ENCODE measurements at places on chromosomes 7 and 10.
A peak's percentile ranks its signal among the peaks of the same experiment; 100 is the strongest.

DNA sequence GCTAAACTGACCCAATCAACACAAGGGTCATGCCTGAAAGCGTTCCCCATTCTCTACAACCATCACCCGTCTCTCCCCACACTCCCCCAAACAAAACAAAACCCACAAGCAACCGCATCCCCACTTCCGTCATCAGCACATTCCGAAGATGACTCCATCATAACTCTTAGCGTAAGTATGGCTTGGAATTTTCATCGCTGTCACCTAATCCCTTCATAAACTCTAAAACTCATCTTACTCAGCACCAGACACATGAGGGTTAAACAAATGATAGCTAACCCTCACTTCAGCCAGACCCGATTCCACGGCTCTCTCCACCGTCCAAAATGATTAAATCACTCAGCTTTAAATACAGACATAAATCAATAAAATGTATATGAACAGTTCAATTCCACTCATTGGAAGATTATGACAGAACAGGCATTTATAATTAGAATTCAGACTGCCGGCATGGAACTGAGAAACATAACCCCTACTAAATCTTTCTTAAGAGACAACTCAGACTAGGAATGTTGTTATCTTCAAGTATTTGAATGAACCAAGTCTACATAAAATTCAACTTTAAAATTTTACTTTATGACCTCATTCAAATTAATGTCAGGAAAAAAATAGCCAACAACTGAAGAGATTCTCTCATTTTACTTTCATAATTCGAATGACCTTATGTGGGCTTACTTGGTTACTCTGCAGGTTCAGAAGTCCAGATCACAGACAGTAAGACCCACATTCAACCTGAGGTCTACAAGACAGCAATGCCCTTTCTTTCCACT lies 215.9 kb downstream of the PARD3 start:
- no peak for DNase-seq

DNA sequence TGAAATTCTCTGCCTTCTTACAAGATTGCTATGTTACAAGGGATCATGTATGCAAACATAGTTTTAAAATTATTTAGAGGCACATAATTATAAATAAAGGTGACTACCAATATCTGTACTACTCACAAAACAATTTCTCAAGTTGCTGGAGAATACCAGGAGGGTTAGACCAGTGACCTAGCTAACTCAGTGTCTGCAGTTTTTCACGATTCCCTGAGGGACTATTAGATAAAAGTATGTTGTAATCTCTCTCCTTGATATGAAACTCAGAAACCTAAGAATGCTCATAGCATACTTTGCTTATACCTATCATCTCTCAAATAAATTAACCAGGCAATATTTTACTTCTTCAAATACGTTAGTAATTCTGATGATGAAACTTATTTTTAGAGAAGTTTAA lies 534.0 kb upstream of the ANKRD30A start:
- DNase-seq = no peak

GRCh38 chr10:73876157-73876556 lies 1.8 kb upstream of the CAMK2G start:
- no peak for DNase-seq

DNA sequence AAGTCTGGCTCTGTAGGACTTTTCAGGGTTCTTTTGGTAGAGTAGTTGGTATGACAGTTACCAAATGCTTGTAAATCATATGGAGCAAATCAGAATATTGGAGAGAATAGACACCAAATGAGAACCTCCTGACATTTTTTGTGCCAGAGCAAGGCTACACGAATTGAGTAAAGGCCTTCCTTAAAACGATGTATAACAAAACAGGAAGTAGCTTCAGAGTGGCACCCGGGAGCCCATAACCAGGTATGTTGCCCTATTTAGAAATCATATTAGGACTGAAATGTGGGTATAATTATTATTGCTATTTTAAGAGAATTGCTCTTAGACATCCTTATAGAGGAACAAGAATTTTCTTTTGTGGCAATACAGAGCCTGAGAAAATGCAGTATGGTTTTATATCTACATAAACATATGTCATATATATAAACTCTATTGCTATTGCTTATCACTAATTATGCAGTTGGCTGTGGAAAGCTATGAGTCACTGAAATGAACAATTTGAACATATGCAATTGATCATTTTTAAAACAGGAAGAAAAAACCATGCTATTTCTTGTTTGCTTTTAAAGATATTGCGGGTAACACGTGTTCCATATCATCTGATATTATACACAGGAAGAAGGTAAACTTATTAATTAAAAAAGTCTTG lies 197.4 kb upstream of the MTPN start:
- no peak for DNase-seq

- peak; percentile 18 for DNase-seq
These were observed 36.6 kb downstream of the PRKCQ start for GRCh38 chr10:6543431-6544005.

- DNase-seq = no peak
These were observed 15.5 kb upstream of the TRIL start for GRCh38 chr7:28973591-28973990.

- DNase-seq = peak; percentile 49
These were observed 43.7 kb downstream of the DNAJB9 start for GRCh38 chr7:108613147-108613948.

GRCh38 chr7:138886501-138886917 lies 88.5 kb upstream of the ATP6V0A4 start:
- peak; percentile 65 for DNase-seq

- no peak for DNase-seq
These were observed 371.4 kb downstream of the KCNMA1 start for GRCh38 chr10:77266242-77266641.

GRCh38 chr10:3787016-3787400 lies 2.0 kb upstream of the KLF6 start:
- no peak for DNase-seq

- no peak for DNase-seq
These were observed 90.9 kb downstream of the MLLT10 start for GRCh38 chr10:21624951-21625350.

GRCh38 chr7:138029941-138030340 lies 28.1 kb upstream of the CREB3L2 start:
- no peak for DNase-seq
